ENCODE measurements at places on chromosomes 7 and 10.

DNA sequence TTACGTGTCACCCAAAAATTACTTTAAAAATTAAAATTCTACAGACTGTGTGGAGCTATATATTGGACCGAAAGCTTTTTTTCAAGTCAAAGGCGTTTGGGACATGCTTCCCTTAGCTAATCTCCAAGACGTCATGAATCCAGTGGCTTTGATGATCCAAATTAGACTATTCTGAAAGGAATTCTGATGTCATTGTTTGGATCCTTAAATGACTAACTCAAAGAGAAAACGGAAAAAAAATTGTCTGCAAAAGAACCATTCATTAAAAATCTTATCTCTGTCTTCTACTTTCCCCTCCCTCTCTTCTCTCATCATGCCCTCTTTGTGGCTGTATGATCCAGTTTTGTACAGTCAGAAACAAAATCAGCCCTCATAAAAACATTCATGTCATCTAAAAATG, 161.8 kb downstream of the ETV1 start:
- DNase-seq: no peak

DNA sequence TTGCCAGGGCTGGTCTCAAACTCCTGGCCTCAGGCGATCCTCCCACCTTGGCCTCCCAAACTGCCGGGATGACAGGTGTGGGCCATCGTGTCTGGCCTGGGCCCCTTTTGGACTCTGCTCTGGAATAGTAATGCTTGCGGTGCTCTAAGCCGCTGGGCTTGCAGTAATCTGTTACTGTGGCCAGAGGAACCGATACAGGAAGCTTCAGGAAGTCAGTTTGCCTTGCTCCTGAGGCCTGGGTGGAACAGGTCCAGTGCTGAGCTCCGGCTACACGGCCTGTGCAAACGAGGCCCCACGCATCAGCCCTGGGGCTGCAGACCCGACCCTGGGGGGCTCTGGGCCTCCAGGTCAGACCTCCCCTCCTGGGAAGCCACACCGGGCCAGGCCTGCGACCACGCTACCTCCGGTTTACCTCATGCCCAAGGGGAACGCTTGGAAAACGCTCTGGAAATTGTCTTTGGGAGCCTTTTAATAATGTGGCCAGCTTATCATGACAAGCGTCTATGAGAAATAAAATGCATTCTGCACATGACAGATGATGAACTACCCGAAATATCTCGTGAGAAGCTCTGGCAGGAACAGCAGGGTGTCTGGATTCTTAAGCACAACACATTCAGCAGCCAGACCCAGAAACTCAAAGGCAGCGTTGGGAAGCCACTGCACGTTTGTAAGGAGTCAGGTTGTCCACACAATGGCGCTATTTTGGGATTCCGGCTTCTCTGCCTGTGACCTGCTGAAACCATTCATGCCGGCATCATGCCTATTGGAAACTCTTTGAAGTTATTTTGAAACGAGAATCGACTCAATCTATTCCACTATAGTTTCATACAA, 10.1 kb upstream of the ADAP1 start:
- DNase-seq: peak; percentile 52

- no peak for DNase-seq
Measured at GRCh38 chr10:13365243-13365642, 17.1 kb upstream of the SEPHS1 start.

- peak; percentile 33 for DNase-seq
Measured at GRCh38 chr10:60277656-60278055, 112.0 kb downstream of the ANK3 start.

DNA sequence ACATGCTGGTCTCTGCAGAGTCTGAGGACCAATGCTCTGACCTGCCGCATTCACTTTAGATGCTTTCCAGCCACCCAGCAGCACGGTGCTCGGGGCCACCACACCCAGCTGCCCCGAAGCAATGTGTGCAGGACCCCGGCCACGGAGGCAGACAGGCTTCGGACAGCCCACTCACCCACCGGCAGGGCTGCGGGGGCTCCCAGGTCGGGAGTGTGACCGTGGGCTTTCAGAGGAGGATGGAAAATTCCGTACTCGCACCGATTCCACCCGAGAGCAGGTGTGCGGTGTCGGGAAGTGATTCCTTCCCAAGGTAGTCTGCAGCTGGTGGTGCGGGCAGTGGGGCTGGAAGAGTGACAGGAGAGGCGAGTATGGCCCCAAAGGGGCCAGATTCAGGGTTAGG, 190.9 kb downstream of the DNAJB6 start:
- DNase-seq: no peak
